RWPE1 (cell line): ENCODE measurements at places on chromosomes 16 and 17.

DNA sequence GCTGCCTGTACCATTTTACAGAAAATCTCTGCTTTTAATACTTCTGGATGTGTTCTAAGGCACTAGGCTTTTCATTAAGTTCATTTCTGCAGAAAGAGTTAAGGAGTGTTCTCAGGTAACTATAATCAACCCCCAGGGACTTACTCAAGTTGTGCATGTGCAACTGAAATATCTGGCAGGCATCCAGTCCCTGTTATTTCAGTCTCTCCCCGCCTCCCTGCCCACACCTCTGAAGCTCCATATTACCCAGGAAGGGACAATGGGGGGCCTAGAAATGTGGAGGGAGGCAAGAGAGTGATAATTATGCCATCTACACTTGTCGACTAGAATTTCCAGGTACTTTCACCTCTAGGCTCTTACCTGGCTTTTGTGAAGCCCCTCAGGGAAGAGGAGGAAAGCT, 432.2 kb downstream of the MAF start:
- no peak for DNase-seq

GRCh38 chr17:35295686-35296085, 52.8 kb downstream of the SLFN5 start:
- DNase-seq: no peak

DNA sequence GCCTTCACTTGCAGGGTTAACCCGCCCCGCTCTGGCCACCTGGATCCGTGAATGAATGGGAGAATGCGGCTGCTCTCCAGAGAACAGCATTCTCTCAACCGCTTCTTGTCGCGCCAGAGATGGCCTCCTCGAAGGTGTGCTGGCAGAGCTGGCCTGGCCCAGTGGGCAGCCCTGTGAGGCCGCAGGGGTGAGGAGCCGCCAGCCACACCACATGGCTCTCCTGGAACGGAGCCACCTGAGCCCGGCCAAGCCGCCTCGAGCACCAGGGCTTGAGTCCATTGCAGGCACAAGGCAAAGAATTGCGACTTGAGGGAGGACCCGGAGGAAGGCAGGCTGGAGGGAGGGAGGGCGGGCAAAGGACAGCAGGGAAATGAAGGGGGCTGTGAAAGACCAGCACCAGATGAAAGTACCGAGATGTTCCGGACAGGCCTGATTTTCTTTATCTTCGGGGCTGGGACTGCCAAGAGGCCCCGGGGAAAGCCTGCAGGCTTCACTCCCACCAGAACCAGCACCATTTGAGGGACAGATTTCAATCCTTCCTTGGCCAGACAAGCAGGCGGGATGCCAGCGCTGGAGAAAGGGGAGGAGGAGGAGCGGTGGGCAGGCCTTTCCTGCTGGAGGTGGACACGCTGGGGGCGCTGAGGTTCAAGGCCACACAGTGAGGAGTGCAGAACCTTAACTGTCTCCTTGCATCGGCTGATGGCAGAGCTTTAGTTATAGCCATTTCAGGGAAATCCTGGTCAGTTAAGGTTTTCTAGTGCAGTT, 69.4 kb downstream of the MRC2 start:
- DNase-seq: no peak

GRCh38 chr16:57592591-57593003, 35.8 kb upstream of the ADGRG1 start:
- DNase-seq: no peak

- DNase-seq: peak; percentile 97
These were observed at the start of the genes EARS2 and UBFD1 for GRCh38 chr16:23556881-23557778. EARS2 (minus strand) TSS chr16:23557350; CDS start chr16:23557343, 7 bp downstream. UBFD1 (plus strand) TSS chr16:23557727; CDS start chr16:23557743, 16 bp downstream.
